ENCODE measurements at places on chromosomes 12 and 14.
A peak's percentile ranks its signal among the peaks of the same experiment; 100 is the strongest.

DNA sequence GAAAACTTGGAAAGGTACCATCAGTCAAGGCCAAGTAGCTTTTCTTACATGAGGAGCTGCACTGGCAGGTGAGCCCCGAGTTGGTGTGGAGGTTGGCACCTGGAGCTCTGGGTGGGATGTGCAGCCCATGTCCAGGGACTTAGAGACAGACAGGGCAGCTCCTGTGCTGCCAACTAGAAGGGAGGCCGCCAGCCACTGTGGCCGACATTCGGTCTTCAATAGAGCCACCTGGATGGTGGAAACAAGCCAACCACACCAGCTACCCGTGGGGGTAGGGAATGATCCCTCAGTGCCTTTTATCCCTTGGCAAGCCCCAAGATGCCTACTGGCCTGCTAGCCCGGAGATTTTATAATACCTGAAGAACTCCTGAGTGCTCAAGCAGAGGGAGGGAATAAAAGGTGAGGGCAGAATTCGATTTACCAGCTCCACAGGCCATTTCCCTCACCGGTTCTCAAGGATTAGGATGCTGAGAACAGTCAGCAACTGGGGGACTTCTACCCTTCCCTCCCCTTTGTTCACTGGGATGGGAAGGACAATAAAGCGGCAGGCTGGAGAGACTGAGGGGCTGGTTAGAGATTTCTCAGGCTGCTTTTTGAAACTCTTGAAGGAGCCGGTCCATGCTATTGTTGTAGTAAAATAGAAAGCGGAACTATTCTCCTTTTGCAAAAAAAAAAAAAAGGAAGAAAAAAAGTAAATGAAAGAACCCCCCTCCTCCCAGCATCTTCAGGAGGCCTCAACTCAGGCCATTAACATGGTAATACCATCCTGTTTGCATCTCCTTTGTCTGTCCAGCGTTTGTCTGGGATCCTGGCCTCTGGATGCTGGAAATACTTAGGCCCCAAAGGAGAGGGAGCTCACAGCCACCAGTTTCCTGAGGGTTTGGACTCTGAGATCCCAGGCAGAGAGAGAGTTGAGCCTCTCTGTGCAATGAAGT is 321.6 kb downstream of the ZFP36L1 start:
- no peak for DNase-seq

- DNase-seq = no peak
These were observed at the start of gene SLC5A8 for GRCh38 chr12:101209319-101210302. TSS of gene SLC5A8 (minus strand) at chr12:101210238. CDS start at chr12:101209848, 390 bp downstream.

DNA sequence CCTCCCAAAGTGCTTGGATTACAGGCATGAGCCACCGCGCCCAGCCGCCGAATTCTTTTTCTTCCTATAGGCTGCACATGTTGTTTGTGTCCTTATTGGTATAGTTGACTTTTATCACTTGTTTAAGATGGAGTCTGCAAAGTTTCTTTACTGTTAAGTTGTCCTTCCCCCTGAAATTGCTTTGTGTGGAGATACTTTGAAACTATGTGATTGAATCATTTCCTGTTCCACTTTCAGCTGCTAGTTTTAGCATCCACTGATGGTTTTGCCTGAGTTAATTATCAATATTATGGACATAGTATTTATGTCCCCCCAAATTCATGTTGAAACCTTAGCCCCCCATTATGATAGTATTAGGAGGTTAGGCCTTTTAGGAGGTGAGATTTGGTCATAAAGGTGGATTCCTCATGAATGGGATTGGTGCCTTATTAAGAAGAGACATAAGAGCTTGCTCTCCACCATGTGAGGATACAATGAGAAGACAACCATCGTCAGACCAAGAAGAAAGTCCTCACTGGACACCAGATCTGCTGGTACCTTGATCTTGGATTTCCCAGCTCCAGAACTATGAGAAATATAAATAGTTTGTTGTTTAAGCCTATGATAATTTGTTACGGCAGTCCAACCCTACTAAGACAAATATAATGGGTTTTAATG is 34.9 kb downstream of the PPHLN1 start:
- no peak for DNase-seq

DNA sequence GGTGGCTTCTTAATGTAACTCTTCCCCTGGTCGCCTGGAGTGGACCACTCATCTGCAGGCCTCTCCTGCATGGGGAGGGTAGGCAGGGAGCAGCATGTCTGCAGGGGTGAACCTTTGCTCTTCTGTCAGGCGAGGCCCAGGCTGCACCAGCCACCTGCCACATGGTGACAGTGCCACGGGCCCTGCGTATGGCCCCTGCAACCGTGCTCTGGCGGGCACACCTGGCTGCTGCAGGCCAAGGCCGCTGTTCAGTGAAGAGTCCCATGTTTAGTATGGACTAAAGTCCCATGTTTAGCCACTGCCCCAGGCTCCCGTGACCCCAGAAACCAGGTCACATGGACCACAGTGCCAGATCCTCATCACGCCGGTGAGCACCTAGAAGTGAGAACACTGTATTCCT is 187.0 kb downstream of the ADGRD1 start:
- DNase-seq = no peak

DNA sequence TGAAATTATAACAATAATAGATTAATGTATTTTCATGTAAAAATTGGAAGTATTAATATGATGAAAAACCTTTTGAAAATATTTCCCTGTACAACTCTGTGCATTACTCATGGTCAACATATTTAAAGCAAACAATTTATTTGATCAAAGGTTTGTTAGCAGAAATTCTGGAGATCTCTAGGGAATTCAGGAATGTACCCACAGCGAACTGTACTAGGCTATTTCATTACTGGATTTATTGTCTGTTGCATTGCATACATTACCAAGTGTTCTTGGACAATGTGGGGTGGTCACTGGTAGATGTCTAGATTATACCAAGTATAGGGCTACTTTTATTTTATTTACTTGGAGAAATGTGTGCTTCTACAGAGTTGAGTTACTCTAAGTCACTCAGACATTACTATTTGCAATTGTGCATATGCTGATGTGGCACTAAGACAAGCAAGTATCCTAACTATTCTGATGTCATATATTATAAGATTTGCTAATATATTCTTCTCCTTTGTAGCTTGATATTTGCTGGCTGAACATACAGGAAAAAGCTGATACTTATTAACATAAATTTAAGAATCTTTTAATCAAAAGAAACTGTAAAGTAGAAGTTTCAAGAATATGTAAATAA is 323.3 kb downstream of the CCER1 start:
- no peak for DNase-seq

GRCh38 chr12:68972595-68972994 is 39.6 kb upstream of the CPM start:
- no peak for DNase-seq

DNA sequence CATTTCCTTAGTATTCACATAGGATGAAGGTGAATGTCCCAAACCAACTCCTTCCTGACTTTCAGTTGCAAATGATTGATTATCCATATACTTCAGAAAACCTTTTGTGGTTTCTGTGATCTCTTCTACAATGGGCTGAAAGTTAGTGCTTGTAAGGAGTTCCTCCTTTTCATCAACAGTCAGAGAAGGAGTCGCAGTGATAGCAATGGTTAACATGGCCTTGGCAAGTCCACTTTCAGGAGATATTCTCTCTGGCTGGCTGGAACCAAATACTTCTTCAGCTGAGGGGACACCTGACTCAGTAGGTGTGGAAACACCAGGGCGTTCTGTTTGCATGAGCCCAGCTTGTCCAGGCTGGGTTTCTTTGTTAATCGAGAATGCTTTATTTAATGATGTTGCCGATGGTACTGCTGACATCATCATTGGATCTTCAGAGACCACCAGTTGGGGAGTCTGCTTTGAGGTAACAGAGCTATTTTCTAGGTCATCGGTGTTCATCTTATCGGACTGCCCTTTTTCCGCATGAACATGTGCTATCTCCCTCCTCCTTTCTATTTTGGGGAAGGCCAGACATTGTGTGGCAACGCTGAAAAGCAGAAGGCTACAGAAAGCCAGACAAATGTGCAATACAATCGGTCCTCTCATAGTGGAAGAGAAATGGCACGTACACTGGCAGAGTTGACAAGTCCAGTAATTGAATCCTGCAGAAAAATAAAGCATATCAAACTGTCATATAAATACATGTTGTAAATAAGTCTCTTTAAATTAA is 13.1 kb downstream of the ARMH4 start:
- no peak for DNase-seq

DNA sequence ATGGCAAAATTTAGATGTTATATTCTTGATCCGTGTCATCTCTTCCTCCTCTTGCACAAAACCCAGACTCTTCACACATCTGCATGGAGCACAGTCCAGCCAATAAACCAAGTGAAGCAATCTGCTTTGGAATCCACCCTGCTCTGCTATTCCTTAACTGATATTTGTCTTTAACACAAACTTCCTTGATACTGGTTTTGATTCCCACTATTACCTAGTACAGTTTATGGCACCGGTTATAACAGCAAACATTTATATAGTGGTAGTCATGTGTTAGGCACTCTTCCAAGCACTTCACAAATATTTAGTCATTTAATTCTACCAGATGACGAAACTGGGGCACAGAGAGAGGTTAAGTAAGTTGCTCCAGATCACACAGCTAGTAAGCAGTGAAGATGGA is 12.5 kb downstream of the STYK1 start:
- DNase-seq = no peak

GRCh38 chr12:6540181-6540877 is 6.0 kb downstream of the GAPDH start:
- DNase-seq = peak; percentile 65

DNA sequence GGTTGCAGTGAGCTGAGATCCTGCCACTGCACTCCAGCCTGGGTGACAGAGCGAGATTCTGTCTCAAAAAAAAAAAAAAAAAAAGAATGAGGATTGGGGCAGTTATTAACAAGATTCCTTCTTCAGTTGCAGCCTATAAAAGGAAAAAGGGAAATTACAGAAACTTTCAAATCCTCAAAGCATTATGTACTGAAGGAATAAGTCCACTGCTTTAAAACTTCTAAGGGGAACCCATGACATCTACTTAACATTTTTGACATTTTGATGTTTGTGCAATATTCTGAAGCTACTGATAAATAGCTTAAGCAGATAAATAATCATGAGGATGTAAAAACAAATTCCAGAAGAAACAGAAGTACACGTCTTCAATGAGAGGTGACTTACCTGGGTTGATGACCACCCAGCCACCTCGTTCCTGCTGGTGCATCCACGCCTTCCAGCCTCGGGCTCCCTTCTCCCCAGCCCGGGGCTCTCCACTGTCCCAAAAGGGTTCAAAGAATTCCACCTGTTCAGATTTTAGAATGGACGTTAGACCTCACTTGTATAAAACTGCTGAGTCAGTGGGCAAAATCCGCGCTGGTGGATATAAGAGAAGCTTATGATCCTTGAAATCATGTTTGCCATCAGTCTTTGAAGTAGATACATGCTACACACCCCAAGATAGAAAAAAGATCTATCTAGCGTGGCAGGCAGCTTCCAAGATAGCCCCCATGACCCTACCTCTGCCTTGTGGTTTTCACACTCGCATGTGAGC is 33.7 kb downstream of the NRDE2 start:
- DNase-seq = no peak

- no peak for DNase-seq
These were observed 64.4 kb upstream of the OSBPL8 start for GRCh38 chr12:76623931-76624330.

- DNase-seq = no peak
These were observed 298 bp downstream of the CTDSP2 start for GRCh38 chr12:57846285-57846576.

DNA sequence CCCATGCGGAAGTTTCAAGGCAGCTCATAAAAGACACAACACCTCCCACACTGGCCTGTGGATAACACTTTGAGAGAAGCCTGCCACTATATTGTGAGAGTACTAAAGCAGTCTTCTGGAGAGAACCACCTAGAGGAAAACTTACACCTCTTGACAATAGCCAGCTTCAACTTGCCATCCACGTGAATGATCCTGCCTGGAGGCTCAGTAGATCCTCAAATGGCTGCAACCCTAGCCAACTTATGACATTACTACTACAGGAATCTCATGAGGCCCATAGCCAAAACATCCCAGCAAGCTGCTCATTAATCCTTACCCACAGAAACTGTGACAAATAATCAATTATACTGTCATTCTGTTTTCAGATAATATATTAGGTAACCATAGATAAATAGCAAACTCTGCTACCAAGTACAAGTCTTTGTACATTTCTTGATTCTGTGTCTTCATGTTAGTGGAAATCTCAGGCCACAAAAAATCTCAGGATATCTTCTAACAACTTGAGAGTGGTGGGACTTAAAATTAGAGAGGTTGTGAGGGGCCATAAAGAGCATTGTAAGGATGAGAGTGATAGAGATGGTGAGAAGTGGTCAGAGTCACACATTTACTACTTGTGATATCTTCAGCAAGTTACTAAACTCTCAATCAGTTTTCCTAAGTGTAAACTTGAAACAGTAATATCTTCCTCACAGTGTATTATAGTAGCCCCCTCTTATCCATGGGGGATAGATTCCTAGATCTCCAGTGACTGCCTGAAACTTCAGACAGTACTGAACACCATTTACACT is 368.0 kb downstream of the C12orf50 start:
- no peak for DNase-seq

DNA sequence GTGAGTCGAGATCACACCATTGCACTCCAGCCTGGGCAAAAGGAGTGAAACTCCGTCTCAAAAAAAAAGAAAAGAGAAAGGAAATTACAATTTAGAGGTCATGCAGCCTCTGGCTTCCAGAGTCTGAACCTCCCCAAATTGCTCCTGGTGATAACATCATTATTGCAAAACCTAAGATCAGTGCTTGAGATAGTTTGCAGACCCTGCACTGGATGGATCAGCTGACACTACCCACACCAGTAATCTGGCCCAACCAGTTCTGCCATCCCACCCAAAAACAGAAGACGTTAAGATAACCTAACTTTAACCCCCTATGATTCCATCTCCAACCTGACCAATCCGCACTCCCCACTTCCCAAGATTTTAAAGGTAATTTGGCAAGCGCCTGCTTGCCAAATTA is 353.7 kb upstream of the DIO2 start:
- no peak for DNase-seq

DNA sequence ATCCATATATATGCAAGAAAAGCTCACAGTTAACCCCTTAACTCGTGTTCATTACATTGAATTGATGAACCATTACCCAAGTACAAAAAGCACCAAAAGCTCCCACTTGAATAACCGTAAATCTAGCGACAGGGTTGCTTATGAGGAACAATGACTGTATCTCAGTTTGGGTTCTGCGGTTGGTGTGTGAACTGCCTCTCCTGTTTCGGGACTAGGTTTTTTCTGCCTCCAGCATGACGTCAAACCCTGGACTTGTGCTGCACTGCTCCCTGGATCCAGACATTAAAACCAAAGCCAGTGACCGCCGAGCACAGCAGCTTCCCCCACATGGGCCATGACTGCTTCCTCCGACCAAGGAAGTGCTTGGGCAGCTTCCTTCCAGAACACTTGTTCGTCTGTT is 77.7 kb downstream of the SETD3 start:
- DNase-seq = no peak

DNA sequence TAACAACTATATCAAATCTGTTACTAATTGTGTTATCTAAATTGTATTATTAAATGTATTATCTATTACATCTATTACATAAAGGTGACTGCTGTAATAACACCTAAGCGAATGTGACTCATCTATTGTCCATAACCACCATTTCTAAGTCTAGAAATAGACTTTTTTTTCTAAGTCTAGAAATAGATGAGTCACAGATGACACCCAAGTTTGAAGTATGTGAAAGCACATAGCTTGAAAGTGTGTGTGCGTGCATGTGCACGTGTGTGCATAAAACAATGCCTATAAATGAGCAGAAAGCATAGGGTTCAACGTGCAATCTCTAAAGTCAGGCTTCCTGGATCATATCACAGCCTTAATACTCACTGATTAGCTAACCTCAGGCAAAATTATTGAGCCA is 451.3 kb upstream of the USP15 start:
- DNase-seq = no peak

- no peak for DNase-seq
These were observed 9.8 kb downstream of the PSEN1 start for GRCh38 chr14:73146111-73146510.

GRCh38 chr14:36866867-36867266 is 205.2 kb downstream of the PAX9 start:
- DNase-seq = no peak

All from activated naive CD8-positive, alpha-beta T cell treated with anti-CD3 and anti-CD28 coated beads, Interleukin-2, amount 50 U/mL, for 24 hours (primary cell).